ENCODE measurements at places on chromosomes 4 and X. TPM values are rescaled to one million over a fixed set of nuclear protein-coding genes. Genes with fewer than 3 reads are reported as not detected.

DNA sequence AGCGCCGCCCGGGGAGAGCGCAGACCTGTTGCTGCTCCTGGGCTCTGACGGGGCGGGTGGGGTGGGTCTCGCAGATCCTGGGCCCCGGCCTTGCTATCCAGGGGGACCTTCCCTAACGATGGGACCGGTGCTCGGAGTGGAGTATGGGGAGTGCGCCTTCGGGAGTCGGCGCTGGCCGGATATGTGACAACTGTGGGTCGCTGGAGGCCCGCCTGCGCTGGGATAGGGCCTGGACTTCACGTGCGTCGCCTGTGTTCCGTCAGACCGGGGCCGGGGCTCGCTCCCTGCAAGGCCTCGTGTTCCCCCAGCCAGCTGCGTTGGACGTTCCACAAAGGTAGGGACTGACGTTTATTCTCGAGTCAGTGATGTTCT, 1.3 kb downstream of the TBL1X start:
- no peak for DNase-seq

GRCh38 chr4:8152865-8153257, 5.8 kb downstream of the ABLIM2 start:
- no peak for DNase-seq

The ITIH6 gene
- not detected for total RNA-seq

The NWD2 gene
- under 0.01 TPM for total RNA-seq

- no peak for DNase-seq
Observed at GRCh38 chr4:176256921-176257320, 12.1 kb downstream of the ASB5 start.

GRCh38 chr4:38102957-38103588, 142.9 kb downstream of the PTTG2 start:
- no peak for DNase-seq

DNA sequence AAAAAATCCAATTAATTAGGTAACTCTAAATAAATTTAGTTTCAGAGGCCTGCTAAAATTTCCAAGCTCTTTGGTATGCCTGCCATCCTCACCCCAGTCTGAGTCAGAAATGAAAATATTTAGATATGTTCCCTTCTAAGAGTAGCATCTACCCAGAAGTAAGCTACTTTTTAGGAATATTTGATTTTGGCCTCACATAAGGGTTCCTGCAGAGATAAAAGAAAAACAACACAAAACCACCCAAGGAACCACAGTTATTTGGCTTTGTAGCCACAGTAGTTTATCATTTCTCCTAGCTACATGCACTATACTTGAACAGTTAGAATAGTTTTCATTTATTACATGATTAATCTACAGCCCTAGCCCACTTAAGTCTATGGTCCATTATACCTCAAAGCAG, 192.6 kb upstream of the FAM241A start:
- no peak for DNase-seq

GRCh38 chrX:24553011-24553410, 87.9 kb downstream of the PDK3 start:
- DNase-seq: no peak

The PNCK gene
- not detected for total RNA-seq

- no peak for DNase-seq
Observed at GRCh38 chrX:134459683-134460004, 321 bp upstream of the HPRT1 start.

GRCh38 chr4:25131926-25132325, 28.3 kb downstream of the SEPSECS start:
- DNase-seq: no peak

GRCh38 chr4:7572894-7573293, 138.2 kb upstream of the PSAPL1 start:
- no peak for DNase-seq

GRCh38 chrX:39399387-39399786, 598.1 kb downstream of the MID1IP1 start:
- DNase-seq: no peak

The SRPX2 gene
- total RNA-seq: not detected

The CXXC4 gene
- not detected for total RNA-seq

DNA sequence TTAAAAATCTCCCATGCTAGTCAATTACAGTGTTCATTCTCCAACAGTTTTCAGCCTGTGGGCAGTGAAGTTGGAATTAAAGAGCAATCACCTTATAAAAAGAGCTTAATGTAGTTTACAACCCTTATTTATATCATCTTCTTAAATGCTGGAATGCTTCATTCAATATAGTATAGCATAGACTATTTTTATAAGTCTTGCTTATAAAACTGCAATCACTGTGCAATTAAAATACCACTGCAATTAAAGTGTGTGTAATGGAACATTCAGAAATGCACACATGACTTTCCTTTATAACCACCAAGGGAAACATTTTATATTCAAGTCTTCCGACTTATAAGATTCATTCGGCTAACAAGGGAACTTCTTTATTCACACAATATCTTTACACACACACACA, 16.4 kb upstream of the DCAF8L1 start:
- DNase-seq: no peak

The MAGEB17 gene
- not detected for total RNA-seq

GRCh38 chr4:102469806-102470205, 31.4 kb upstream of the NFKB1 start:
- DNase-seq: no peak

The ZNF275 gene
- 9.4 TPM for total RNA-seq

DNA sequence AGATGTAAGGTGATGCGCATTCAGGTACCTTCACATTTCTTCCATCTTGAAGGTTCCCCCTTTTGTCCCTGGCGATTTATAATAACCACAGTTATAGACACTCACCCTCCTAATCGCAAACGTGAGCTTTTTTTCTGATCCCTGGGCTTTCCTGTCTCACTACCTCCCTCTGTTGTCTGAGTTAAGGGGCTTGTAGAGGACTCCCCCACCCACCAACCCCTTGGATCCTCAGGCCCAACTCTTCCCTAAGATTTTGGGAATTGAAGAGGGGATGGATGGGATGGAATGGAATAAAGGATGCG, 1.4 kb downstream of the CNKSR2 start:
- peak; percentile 15 for DNase-seq

DNA sequence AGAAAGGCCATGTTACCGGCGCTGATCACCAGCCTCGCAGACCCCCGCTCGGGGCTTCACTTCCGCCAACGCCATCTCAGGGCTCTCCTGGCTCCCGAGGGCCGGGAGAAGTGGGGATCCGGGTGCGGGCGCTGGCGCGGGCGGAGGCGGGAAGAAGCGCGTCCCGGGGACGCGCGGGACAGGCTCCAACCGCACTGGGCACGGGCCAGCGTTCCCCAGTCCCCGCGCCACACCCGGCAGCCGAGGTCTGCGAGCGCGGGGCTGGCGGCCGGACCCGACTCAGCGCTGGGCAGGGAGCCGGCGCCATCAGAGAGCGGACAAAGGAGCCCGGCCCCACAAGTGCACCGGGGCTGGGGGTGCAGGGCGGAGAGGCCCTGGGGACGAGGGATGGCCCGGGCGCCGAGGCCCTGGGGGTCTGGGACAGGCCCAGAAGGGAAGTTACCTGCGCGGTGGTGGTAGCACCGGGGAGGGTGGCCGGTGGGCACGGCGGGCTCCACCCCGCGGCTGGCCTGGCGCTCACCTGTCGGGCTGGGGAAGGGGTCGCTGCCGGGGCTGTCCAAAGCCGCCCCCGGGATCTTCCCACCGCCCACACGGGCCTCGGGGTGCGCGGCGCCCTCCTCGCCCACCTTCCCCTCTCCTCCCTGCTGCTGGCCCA, 449 bp downstream of the CTPS2 start:
- DNase-seq: no peak

The SNX12 gene
- 29.6 TPM for total RNA-seq

All from hematopoietic multipotent progenitor cell (in vitro differentiated cells).